ENCODE measurements at places on chromosomes 16 and 17.

DNA sequence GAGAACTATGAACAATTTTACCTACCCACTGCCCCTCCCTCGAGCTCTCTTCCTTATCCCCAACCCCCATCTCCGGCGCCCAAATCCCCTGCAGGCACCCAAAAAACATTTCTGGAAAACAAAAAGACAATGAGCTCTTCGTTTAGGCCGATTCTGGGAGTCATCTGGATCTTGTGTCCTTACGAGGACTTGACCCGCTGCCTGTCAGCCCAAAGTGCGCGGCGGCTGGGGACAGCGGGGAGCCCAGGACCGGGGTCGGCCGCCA is 524 bp downstream of the STRADA start:
- DNase-seq, result no peak

GRCh38 chr17:82180776-82181528 is 31.7 kb downstream of the CCDC57 start:
- no peak for DNase-seq

DNA sequence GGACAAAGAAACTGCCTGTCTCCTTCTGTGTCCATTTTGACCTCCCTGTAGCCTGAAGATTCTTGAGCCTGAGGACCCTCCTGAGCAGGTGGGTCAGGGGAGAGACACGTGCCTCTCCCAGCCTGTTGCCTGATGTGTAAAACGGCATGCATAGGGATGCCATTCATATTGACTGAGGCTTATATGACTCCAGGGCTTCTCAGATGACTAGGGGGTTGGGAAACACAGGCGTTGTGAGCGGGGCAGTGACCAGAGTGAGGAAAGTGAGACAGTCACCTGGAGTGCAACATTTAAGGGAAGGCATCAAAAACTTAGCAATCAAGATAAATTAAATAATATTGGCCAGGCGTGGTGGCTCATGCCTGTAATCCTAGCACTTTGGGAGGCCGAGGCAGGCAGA is 5.1 kb upstream of the SLC16A5 start:
- no peak for DNase-seq

- no peak for DNase-seq
Measured at GRCh38 chr16:56923481-56924091, 8.4 kb upstream of the HERPUD1 start.

DNA sequence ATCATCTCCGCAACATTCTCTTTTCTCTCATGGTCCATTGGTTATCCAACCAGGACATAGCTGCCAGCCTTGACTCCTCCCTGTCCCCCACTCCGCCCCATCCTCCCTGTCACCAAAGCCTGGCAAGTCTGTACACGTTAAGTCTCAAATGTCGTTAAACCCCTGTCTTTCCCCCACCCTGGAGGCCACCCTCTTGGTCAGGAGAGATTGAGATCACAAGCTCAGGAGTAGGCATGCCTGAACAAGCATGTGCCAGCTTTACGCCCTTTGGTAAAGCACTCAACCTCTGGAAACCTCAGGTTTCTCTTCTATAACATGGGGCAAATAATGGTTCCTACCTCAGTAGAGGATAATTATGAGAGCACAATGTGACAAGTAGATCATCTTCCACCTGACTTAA is 38.1 kb upstream of the CCL1 start:
- peak; percentile 92 for DNase-seq

DNA sequence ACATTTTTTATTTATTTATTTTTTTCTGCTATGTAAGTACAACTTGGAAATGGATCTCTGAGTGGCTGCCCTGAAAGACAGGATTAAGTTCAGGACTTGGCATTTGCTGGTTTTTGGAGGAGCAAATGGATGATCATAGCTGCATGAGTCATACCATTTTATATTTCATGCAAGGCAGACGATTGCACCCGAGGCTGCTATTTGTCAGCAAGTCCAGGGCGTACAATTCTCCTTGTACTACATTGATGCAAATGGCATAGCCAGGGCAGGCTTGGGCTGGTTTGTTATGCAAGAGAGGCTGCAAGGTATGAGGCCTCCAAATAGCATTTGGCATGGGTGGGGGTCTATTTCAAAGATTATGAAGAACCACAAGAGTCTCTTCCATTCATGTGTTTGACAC is 81.2 kb upstream of the CACNG3 start:
- DNase-seq, result no peak

GRCh38 chr17:22203208-22203715 is 510.9 kb downstream of the KCNJ18 start:
- DNase-seq, result no peak

DNA sequence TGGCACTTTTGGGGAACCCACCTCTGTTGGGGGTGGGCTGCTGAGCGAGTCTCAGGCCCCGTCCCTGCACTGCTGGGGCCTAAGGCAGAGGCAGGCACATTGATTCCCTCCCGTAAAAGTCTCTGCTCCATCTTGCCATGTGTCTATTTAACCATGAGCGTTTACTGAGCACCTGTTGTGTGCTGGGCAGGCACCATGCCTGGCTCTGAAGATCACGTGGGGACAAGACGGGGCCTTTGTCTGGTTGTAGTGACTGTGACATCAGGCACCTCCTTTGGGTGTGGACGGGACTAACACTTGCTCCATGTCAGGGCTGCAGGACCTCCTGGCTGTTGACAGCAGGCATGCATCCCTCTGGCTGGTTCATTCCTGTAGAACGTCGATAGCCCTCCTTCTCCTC is 204.7 kb upstream of the CIBAR2 start:
- no peak for DNase-seq

GRCh38 chr16:56351481-56351880 is 73.9 kb downstream of the AMFR start:
- DNase-seq, result no peak

DNA sequence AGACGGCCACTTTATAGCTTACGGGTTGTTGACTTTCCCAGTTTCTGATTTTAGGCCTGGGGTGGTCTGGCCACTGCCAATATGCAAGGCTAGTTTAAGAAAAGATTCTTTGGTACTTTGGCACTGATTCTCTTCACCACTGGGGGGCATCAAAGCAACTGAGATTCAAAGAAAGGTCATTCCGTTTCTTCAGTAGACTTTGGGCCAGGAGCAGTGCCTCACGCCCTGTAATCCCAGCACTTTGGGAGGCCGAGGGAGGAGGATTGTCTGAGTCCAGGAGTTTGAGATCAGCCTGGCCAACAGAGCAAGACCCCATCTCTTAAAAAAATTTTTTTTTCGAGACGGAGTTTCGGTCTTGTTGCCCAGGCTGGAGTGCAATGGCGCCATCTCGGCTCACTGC is 53.0 kb downstream of the RPA1 start:
- no peak for DNase-seq

Data from NCI-H1105 (cell line).